Cardiac fibroblast (primary cell): ENCODE measurements at places on chromosomes 13 and 19.
A peak's percentile ranks its signal among the peaks of the same experiment; 100 is the strongest.

DNA sequence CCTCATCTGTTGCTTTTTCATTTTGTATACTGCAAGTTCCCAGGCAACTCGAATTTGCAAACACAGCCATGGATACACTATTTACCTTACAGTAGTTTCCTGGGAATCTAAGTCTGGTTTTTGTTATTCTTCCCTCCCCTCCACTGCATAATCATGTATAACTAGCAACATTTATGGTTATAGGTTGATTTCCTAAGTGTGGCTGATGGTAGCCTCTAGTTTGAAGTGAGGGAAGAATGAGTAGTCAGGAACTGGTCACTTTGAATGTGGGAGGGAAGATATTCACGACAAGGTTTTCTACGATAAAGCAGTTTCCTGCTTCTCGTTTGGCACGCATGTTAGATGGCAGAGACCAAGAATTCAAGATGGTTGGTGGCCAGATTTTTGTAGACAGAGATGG, at the start of gene KCNRG:
Gene KCNRG (plus strand): TSS at position 187 of the 400 bp plus-strand sequence. CDS start 50 bp downstream, at position 237.
- peak; percentile 50 for DNase-seq

- peak; percentile 60 for DNase-seq
Observed at GRCh38 chr13:46339035-46339666, 47.9 kb downstream of the RUBCNL start.

GRCh38 chr13:103161476-103161875, 95.3 kb upstream of the SLC10A2 start:
- no peak for DNase-seq

GRCh38 chr19:13034636-13035035, 39.4 kb downstream of the NFIX start:
- DNase-seq: no peak

DNA sequence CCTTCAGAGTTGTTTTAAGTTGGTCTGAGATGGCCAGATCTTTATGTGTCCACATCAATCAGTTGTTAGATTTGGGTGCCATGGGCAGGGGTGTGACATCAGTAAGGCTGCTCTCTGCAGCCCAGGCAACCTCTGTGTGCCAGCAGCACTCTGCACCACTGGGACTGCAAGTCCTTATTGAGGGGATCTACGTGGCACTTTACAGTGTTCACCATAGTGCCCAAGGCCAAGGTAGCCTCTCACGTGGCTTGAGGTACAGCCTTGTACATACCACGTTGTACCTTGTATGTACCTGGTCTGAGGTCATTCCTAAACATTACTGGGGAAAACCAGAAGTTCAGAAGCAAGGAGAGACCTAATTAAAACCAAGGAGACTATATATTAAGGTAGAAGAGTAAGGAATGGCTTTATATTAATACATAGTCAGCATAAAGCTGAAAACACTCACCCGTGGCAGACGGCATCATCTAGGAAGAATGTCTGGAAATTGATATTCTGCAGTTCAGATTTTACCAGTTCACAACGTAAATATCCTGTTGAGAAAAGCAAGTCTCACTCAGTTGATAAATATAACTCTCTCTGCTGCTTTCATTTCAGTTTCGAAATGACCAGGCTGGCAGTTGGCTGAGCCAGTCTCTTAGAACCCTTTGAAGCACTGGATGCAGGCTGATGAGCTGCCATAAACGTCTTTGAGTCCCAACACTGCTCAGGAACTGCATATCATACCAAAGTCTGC, 128.8 kb downstream of the ZDHHC20 start:
- DNase-seq: no peak

DNA sequence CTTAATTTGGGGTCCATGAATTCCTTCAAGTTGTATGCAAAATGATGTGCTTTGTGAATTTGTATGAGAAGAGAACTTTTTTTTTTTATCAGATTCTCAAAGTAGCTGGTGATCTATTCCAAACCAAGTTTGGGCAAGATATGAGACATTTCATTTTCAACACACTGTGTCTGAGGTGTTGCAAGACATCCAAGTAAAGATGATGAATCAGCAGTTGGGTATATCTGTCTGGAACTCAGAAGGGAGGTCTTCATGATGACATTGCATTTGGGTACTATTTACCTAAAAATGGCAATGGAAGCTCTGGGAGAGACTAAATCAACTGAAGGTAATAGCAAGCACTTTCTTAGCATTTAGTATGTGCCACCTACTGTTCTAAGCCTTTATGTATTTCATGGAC, 2.8 kb downstream of the FAM124A start:
- peak; percentile 41 for DNase-seq

GRCh38 chr13:109100705-109101304, 471.4 kb downstream of the MYO16 start:
- no peak for DNase-seq

DNA sequence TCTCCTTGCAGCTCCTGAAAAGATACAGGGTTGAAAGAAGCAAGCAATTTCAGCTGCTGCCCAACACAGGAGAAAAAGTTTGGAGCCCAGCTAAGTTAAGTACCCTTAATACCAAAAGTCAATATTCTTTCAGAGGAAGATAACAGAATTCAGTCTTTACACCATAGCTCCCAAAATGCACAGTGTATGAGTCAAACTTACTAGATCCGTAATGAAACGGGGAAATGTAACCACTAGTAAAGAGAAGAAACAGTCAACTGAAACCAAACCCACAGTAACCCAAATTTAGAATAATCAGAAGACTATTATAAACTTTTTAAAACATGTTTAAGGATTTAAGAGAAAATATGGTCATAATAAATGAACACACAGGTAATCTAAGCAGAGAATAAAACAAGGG, 45.2 kb downstream of the SUCLA2 start:
- no peak for DNase-seq

GRCh38 chr13:81326913-81327312, 986.0 kb upstream of the SPRY2 start:
- no peak for DNase-seq

DNA sequence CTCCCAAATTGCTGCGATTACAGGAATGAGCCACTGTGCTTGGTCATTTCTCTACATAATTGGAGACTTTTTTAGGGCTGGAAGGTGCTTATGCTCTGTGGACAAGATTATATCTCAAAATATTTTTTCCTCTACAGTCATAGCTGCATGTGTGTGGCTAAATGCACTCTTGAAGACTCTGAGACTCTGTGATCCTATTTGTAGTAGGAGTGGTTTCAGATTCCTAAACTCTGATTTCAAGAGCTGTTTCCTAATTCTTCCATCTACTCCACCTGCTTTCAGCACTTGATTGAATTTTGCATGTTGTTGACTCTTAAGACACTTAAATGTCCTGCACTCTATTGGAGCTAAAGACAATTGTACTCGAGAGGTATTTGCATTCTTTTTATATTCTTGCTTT, 78.0 kb downstream of the KLF5 start:
- DNase-seq: no peak

- no peak for DNase-seq
Observed at GRCh38 chr19:55935206-55935605, 3.1 kb upstream of the NLRP13 start.

GRCh38 chr13:30845297-30846214, 60.5 kb upstream of the MEDAG start:
- no peak for DNase-seq
